ENCODE measurements at places on chromosomes 7 and 10. TPM values are rescaled to one million over a fixed set of nuclear protein-coding genes. Genes with fewer than 3 reads are reported as not detected.

FOXP2 gene
- 18.1 TPM for total RNA-seq

GRCh38 chr10:73399063-73399462 lies 14.8 kb downstream of the ANXA7 start:
- no peak for DNase-seq

- DNase-seq, result no peak
These were observed 17.3 kb downstream of the TLL2 start for GRCh38 chr10:96496281-96496925.

GRCh38 chr10:117684046-117684610 lies 141.6 kb downstream of the EMX2 start:
- DNase-seq, result no peak

PALS2 gene
- total RNA-seq, result 57.3 TPM

Data from aorta (tissue), 5 donors.